Fibroblast of skin of abdomen (primary cell): ENCODE measurements at places on chromosomes 16 and 17.

DNA sequence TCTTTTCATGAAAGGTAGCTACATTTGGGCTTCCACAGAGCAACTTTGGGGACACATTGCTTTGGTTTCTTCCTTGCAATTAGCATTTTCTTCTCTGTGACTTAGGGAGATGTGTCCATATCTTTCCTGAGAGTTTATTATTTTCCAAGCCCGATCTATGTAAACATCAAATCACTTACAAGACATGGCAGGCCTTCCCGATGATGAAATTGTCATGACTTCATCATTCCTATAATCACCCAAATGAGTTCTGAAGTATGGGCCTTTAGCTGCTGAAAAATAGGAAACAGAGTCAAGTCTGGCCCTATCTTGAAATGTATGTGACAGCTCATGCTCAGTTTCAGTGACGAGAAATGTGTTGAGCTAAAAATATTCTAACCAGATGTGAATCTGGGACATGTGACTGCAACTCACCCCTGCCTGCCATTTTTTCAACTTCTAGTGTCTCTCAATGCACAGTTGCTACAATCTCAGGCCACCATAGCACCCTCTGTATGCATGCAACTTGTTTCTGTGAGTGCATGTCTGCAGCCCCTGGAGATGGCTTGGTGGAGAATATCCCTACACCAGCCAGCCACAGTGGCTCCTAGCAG is 199.6 kb upstream of the MAF start:
- no peak for DNase-seq

DNA sequence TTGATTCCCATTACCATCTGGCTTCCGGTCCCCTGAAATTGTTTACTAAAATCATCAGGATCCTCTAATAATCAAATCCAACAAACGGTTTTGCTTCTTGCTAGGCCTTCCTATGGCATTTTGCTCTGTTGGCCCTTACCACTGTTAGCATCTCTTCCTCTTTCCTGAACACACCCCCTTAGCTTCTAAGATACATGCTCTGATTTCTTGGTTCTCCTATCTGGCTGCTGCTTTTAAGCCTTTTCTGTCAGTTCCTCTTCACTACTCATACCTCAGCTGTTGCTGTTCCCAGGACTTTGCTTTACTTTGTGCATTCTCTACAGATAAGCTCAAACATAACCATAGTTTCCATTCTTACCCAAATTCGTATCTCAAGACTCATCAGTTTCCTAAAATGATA is 11.4 kb downstream of the CAPNS2 start:
- no peak for DNase-seq

- DNase-seq, result no peak
Observed at GRCh38 chr16:89067677-89068443, 25.8 kb upstream of the ACSF3 start.

DNA sequence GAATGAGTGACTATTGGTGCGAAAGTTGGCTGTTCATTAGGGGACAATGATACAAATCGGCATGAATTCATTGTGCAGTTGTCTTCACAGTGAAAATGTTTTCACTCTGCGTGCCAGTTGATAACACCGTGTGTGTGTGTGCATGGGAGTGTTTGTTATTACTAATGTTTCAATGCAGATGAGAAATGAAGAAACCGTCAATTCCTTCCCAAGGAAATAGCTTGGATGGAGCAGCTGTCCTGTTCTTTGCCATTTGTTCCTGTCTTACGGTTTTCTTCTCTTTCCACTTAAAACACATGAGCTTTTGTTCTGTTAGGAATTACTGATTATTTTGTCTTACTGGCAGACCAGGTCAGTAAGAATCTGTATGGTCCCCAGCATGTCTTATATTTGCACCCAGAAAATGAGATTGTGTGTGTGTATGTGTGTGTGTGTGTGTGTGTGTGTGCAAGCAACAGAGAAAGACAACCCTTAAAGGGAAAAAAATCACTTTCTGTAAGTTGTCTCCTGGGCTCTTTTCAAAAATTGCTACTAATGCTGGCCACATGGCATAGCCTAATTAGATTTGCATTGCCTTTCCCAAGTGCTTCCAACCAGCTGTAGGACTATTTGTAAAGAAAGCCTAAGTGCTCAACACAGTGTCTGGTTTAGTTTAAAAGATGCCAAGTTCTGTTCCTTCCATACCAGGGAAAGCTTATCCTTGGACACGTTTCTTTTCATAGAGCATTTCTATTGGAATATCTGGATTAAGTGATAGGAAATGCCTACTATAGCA is 23.8 kb downstream of the SHISA9 start:
- no peak for DNase-seq

- no peak for DNase-seq
Observed at GRCh38 chr17:31144428-31144827, 49.7 kb downstream of the NF1 start.

DNA sequence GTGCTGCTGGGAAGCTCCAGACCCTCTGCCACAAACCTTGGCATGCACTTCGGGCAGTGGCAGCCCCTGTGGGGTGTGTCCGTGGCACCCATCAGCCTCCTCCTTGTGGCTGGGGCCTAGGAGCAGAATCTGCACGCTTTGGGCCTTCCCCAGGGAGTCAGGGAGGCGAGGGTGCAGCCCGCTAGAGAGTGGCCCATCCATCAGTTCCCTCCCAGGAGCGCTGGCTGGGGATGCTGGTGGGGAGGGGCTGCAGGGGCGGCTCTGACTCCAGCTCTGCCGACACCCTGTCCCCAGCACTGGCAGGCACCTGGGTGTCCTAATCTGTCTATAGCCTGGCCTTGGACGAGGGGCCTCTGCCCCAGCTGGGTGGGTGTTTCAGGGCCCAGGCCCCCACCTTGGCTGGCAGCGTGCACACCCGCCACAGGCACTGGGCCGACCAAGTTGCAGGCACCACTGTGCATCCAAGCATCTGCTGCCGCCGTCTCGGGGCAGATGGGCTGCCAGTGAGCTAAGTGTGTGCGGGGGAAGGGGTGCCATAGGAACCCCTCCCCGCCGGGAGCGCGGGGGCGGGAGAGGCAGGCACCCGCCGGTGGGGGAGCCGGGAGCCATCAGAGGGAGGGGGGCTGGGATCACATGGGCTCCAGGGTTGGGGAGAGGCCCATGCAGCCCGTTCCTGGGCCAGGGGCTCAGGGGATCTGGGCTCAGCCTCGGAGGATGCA is 30.2 kb downstream of the ENDOV start:
- DNase-seq, result no peak

DNA sequence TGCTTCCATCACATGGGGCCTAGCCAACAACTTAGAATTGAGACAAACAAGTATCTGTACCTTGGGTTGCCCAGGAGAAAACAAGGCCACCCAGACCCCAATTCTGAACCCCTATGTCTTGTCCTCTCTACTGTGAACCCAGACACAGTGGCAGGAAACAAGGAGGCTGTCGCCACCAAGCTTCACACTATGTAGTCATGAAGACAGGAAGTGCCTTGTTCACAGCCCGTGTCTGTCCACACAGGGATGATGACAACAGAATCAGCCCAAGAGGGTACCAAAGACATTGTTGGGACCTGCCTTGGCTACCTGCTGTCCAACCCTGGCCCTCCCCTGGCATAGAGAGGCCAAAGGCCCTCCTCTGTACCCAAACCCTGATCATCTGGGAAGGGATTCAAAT is 84.8 kb downstream of the CDYL2 start:
- DNase-seq, result no peak

- no peak for DNase-seq
Observed at GRCh38 chr17:81384929-81385319, 10.3 kb upstream of the BAHCC1 start.

- no peak for DNase-seq
Observed at GRCh38 chr16:67407788-67408452, 8.4 kb downstream of the ZDHHC1 start.

GRCh38 chr16:86082418-86083030 is 183.6 kb downstream of the IRF8 start:
- no peak for DNase-seq

DNA sequence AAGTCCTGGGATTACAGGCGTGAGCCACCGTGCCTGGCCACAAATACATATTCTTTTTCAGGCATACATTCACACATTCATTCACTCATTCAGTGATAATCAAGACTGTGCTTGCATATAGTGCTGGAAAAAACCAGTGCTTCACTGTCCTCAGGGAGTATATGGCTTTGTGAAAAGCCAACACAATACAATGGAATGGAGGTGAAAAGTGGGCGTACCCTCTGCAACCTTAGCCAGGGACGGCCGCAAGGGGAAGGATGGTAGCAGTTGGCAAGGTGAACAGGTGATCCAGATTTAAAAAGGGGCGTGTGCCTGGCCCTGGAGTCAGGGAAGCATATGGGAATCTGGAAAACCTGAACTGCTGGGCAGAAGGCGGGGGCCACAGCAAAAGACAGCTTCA is 18.1 kb upstream of the GAN start:
- DNase-seq, result no peak

DNA sequence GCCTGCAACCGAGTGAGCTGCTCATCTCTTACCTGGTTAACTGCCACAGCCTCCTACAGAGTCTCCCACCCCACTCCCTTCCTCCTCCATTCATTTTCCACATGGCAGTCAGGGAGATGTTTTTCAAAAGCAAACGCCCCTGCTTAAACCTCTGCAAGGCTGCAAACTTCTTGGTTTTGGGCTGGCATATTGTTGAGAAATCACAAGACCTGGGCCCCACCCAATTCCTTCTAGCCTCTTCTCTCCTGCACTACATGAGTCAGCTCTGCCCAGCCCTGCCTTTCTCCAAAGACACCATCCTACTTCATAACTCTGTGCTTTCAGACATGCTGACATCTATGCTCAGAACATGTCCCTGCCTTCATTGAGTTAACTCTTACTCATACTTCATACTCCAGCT is 136.1 kb downstream of the SPACA3 start:
- DNase-seq, result no peak

- DNase-seq, result peak; percentile 79
Observed at GRCh38 chr17:34248511-34249024, 6.5 kb upstream of the CCL2 start.

DNA sequence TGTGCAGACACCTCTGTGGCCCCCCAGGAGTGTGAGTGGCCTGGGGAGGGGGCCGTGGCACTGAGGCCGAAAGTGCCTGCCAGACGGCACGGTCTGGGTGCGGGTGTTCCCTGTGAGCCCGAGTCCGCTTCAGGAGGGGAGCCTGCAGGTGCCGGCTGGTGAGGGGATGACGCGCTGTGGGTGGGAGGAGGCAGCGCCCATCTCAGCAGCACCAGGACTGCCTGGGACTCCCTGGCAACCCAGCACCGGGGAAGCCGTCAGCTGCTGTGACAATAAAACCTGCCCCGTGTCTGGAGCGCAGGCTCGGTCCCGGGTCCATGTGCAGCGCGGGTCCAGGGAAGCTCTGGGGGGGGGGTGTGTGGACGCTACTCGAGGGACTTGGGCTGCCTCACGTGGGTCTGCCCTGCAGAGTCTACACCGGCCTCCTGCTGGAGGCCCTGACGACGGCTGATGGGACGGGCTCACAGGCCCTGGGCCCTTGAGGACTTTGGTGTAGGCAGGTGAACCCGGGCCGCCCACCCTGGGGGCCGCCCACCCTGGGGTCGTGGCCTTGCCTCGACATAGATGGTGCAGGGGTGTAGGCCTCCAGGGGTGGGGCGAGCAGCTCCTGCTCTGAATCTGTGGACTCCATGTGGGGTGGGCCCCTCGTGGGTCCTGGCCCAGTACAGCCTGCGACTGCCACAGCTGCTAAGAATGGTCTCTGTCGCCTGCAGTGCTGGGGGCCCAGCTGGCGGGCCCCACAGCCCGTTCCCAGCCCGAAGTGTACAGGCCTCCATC is 5.9 kb upstream of the RAB40C start:
- no peak for DNase-seq

DNA sequence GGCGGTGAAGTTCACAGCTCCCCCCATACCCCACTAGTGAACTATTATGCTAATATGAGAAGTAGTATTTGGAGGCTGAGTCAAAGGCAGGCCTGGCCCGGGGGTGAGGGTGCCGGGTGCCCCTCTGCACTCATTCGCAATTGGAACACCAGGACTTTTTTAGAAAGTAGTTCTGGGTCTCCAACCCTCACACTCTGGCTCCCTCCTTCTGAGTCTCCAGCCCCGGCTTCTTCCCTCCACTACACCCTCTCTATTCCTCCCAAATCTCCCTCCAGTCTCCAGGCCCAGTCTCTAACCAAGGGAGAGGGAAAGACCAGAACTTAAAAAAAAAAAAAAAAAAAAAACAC is 11.3 kb upstream of the HOXB2 start:
- no peak for DNase-seq

- DNase-seq, result no peak
Observed at GRCh38 chr17:80396157-80397033, 18.6 kb upstream of the ENDOV start.

- DNase-seq, result peak; percentile 62
Observed at GRCh38 chr17:64418506-64419339, 28.1 kb upstream of the PECAM1 start.

DNA sequence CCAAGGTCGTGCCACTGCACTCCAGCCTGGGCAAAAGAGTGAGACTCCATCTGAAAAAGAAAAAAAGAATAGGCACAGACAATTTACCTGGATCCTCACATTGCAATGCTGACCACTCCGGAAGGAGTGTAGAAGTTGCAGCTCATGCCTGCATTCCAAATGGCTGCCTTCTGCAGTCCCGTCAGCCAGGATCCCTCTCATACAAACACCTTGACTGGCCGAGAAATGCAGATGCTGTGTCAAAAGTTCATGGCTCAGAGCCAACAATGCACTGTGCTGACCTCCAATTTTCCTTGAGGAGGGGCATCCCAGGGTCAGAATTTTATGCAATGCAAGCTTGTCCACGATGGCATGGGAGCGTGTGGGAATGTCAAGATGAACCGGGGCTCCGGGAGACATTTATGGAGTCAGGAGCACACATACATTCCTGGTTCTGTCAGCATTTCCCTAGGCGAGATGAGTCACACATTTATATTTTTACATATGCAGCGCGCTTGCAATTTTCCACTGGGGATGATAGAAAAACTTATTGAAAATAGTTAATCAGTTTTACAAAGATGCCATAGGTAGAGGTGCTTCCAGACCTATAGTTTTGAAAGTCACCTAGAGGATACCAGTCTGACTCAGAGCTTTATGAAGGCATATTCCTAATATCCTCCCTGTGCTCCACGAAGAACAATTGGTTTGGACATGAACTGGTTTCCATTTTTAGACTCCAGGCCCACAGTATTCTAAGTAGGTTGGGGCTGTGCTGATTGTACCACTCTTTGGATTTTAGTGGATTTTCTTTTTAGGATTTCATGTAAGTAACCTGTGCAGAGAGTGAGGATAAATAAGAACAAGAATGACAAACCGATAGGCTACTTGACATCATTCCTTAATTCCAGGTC is 614.6 kb downstream of the MAF start:
- no peak for DNase-seq

DNA sequence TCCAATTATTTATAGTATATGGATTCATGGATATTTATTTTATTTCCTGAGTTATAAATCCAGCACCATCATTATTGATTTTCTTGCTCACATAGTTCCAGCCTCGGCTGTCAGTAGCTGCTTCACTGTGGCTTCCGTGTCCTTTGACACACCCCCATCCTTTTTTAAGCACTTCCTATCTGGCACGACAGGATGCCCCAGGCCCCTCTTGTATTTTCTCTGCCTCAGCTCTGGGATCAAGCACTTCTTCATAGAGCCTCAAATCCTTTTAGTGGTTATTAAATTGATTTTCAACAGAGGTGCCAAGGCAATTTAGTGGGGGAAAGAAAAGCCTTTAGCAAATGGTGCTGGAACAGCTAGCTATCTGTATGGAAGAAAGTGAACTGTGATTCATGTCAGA is 59.8 kb downstream of the GAN start:
- no peak for DNase-seq

GRCh38 chr16:85448557-85449190 is 164.4 kb upstream of the GSE1 start:
- peak; percentile 21 for DNase-seq

GRCh38 chr17:7393613-7394451 is 493 bp downstream of the PLSCR3 start:
- peak; percentile 17 for DNase-seq
